ENCODE measurements at places on chromosomes 7 and 10.

- no peak for DNase-seq
Measured at GRCh38 chr10:110529596-110530011, 31.9 kb downstream of the DUSP5 start.

GRCh38 chr10:43000651-43001426, 76.0 kb upstream of the RET start:
- no peak for DNase-seq

GRCh38 chr10:33098951-33099663, 141.1 kb upstream of the ITGB1 start:
- no peak for DNase-seq

- DNase-seq, result no peak
Measured at GRCh38 chr10:101464599-101464998, 110.6 kb downstream of the BTRC start.

DNA sequence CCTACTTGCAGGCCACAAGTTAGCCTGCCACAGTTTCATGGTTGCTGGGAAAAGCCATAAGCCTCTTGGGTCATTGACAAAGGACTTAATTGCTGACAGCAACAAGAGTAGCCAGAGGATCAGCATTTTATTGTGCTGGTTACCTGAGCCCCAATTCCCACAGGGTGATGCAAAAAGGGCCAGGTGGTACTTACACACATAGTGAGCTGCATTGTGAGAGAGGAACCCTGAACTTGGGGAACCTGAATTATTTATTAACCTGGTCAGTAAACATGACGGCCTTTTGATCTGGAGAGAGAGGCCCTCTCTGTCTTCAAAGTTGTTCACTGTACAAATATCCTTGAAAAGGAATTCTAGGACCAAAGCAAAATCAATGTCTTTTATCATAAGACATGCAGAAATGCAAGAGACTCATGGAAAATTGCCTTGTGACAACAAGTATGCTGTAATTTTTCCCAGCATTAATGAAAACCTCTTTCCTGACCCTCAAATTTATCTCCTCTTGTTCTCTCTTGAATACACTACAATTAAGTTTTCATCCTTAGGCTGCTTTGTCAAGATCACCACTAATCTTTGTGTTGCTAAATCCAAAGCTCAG, 102.9 kb upstream of the PHYHIPL start:
- DNase-seq, result no peak

- DNase-seq, result no peak
Measured at GRCh38 chr7:47357863-47358262, 224.0 kb downstream of the TNS3 start.

- DNase-seq, result no peak
Measured at GRCh38 chr7:22566176-22566575, 66.2 kb upstream of the STEAP1B start.

DNA sequence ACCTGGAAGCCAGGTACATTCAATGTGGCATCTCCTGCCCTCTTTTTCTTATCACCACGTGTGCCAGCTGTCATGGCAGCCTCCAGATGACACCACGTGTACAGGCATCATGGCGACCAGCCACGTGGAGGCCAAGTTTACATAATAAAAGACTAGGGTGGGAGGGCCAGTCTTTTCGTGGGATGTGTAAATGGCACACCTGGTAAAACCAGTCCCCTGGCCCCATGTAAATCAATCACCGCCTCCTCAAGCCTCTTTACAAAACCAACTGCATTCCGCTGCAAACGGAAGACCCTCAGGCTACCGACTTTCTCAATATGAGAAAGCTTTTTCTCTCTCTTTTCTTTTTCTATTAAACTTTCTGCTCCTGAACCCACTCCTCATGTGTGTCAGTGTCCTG, 65.1 kb upstream of the PHF14 start:
- DNase-seq, result no peak

DNA sequence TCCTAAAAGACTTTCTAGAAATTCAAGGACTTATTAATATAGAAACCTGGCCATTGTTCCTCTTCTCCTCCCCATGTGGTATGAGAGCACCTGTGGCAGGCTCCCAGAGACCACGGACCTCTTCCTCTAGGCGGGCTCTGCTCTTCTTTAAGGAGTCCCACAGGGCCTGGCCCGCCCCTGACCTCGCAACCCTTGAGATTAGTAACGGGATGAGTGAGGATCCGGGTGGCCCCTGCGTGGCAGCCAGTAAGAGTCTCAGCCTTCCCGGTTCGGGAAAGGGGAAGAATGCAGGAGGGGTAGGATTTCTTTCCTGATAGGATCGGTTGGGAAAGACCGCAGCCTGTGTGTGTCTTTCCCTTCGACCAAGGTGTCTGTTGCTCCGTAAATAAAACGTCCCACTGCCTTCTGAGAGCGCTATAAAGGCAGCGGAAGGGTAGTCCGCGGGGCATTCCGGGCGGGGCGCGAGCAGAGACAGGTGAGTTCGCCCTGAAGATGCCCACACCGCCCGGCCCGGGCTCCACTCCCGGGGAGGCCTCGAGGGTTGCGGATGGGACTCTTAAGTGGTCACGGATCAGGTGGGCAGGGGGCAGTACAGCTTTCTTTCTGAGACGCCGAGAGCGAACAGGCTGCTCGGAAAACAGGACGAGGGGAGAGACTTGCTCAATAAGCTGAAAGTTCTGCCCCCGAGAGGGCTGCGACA, at the start of gene SLC26A4:
Gene SLC26A4, plus strand, starts transcription at position 448 of the 700 bp plus-strand sequence. CDS start 814 bp downstream, outside the sequence.
- no peak for DNase-seq

DNA sequence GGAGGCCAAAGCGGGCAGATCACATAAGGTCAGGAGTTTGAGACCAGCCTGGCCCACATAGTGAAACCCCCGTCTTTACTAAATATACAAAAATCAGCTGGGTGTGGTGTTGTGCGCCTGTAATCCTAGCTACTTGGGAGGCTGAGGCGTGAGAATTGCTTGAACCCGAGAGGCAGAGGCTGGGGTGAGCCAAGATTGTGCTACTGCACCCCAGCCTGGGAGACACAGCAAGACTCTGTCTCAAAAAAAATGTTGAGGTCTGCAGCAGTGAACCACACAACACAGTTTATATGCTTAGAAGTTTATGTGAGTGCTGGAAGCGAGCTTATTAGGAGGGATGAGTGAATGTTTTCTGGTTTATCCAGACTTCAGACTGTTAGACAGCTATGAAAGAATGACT, 10.4 kb downstream of the LHPP start:
- no peak for DNase-seq

DNA sequence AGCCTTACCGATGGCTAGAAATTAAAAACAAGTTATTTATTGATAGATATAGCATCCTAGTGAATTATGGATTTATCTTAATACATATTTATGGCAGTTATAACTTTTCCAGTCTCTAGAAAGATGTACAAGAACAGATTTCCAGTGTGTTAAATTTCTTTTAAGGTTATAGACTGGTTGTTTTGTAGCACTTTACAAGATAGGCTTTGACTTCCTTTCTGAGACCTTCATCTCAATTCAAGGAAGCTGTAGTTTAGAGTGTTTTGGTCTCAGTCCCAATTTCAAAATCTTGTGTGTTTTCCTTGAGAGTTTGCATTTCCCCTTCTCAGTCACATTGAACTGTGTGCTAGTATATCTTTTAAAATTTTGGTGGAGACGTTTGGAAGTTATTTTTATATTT, 30.1 kb downstream of the PLEKHA1 start:
- no peak for DNase-seq

DNA sequence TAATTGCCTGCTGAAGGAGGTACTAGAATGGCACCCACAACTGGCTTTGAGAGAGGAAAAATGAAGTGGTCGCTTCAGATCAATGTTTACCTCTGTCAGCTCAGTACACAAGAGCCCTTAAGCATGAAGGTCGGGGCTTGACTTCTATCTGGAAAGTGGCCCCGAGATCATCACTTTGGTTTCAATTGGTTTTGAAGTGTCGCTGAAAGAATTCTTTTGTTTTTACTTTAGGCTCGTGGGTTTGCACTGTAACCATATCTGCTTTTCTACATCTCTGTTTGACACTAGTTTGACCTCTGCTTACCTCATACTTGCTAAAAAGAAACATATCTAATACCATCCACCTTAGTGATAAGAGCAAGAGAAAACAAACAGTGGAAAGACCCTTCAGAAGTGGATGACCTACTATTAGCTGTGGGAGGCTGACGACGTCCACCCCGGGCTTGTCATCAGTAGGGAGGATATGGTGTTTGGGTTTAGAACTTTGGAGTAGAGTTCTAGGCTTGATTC, 361.8 kb downstream of the GATA3 start:
- DNase-seq, result no peak

DNA sequence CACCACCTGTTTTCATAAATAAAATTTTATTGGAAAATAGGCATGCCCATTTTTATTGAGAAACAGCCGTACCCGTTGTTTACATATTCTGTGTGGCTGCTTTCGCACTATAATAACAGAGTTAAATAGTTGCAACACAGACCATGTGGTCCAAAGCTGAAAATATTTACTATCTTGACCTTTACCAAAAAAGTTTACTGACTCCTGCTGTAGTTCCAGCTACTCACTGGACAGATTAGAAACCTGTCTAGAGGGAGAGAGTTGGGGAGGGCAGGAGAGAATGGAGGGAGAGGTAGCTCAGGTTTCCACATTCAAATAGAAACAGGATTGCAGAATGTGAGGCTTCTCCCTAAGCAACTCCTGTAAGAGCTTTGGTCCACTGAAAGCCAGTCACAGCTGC, 55.1 kb upstream of the GLCCI1 start:
- no peak for DNase-seq

- no peak for DNase-seq
Measured at GRCh38 chr7:113119429-113119828, 1.1 kb upstream of the SMIM30 start.

- no peak for DNase-seq
Measured at GRCh38 chr7:87882151-87882937, 6.1 kb downstream of the DBF4 start.

DNA sequence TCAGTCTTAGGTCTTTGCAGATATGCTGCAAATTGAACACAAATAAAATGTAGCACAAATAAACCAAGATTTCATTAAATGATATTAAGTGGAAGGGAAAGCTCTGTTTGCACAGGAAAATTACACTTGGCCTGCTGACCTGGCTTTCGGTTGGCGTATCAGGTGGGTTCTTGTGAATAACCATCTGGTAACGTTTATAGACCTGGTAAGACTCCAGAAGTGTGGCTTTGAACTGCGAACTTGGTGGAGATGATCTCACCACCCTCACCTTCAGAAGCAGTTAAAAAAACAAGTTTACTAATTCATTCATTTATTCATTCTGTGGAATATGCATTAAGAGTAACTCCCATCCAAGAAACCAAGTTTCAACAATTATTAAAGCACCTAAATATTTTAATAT, 28.1 kb downstream of the ATE1 start:
- DNase-seq, result no peak

GRCh38 chr7:7972922-7973594, 4.5 kb downstream of the GLCCI1 start:
- DNase-seq, result no peak

DNA sequence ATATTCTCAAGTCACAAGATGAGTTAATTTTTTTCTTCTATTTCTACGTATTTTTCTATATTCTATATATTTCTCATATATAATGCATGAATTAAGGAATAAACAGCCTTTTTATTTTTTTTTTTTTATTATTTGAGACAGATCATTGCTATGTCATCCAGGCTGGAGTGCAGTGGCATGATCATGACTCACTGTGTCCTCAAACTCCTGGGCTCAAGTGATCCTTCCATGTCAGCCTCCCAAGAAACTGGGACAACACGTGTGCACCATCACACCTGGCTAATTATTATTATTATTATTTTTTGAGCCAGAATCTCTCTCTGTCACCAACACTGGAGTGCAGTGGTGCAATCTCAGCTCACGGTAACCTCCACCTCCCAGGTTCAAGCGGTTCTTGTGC, 1.5 kb downstream of the CLDN12 start:
- DNase-seq, result no peak

GRCh38 chr10:101319241-101319915, 34.6 kb upstream of the BTRC start:
- no peak for DNase-seq

- no peak for DNase-seq
Measured at GRCh38 chr7:148500978-148501377, 89.6 kb upstream of the C7orf33 start.

- DNase-seq, result no peak
Measured at GRCh38 chr10:125129076-125129458, 31.3 kb downstream of the CTBP2 start.

DNA sequence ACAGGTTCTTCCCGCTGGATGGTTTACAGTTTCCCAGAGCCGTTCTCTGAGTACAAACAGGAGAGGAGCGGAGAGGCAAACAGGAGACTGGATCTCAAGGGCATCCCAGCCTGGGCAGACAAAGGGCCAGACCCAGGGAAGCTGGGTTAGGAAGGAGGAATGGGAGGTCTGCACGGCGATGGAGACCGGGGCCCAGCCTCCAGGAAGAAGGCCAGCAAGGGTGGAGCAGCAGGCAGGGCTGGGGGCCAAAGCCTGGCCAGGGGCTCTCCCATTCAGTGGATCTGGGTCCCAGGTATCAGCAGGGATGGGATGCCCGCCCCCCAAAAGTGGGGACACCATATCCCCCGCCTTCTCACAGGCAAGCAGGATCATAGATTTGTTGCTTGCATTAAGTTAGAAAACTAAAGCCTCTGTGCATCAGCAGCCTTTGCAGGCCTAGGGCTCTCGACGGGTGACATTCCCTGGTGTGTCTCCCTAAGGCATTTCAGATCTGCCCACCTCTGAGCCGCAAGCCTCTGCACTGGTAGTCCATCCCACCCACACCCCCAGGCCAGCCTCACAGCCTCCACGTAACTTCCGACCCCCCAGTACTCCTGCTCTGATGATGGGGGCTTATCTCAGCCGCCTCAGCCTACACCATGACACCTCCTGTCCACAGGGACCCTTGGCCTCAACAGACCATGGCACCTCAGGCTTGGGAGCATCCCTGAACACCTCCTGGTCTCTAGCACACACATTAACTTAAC, 59.9 kb downstream of the TNS3 start:
- DNase-seq, result no peak

GRCh38 chr7:106225856-106226255, 58.9 kb downstream of the NAMPT start:
- DNase-seq, result no peak

- no peak for DNase-seq
Measured at GRCh38 chr10:52571018-52571417, 201.6 kb downstream of the MBL2 start.

DNA sequence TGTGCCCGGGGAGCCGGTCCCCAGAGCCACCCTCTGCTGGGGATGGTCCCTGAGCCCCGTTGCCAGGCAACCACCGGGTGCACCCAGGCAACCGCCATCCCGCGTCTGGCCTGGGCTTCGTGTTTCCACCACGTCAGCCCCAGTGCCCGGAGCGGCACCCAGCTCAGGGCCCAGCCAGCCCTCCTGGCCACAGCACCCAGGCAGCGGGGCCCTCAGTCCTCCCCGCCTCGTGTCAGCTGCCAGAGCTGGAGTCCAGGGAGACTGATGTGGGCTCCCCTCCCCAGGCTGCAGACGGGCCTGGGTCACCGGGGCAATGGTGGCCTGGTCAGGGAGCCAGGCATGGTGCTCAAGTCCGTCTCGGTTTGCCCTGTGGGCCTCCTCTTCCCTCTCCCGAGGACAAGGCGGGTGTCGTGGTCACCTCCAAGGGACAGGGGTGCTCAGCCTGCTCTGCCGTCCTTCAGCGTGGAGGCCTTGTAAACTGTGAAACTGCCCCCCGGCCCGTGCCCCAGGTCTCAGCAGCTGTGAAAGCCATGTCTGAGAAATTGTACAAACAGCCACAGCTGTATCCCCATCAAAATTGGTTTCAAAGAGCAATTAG, 72.5 kb downstream of the MICALL2 start:
- DNase-seq, result no peak

GRCh38 chr10:19895500-19895899, 79.3 kb downstream of the PLXDC2 start:
- no peak for DNase-seq
